Lower leg skin (tissue), 4 donors: ENCODE measurements at places on chromosomes 11 and 22.

- DNase-seq = no peak
Observed at GRCh38 chr11:58471892-58472291, 29.9 kb upstream of the OR5B12 start.

DNA sequence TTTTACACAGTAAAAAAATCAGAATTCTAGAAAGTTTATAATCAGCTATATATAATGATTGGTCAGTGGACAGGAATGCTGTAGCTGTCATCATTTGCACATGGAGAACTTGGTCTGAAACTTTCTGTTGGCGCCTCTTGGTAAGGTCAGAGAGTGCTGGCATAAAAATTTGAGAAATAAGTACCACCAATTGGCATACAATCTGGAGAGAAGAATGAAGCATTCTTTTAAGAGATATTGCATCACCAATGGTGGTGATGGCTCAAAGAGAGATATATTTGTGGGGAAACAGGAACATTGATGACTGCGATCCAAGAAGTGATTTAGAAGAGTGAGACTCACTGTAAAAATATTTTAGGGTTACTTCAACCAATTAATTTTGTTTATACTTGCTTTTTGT, 19.8 kb upstream of the OOSP1 start:
- DNase-seq = no peak

- DNase-seq = no peak
Observed at GRCh38 chr11:69003301-69003865, 9.7 kb downstream of the MRGPRF start.

DNA sequence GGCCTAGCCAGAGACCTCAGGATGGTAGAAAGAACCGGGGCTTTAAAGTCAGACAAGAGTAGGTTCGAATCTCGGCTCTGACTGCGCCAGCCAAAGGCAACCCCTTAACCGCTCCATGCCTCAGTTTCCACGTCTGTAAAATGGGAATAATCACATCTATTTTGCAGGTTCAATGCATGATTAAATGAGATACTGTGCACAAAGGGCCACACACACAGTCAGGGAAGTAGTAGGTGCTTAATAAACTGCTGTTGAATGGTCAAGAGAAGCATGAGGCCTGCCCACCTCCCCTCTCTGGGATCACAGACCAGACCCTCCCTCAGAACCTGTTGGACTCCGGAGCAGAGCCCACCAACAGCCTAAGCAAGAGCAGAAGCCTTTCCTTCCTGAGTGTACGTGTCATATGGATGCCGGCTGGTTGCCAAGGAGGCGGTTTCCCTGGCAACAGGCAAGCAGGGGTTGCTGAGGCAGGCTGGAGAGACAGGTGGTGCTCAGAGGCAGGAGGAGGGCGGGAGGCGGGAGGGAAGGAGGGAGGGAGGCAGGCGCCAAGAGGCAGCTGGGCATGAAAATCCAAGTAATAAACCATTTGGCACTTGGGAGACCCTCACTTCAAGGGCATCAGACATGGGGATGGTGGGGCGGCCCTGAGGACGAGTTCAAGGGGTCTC, 43.9 kb downstream of the NFAM1 start:
- DNase-seq = no peak

GRCh38 chr11:113446938-113447337, 28.3 kb downstream of the DRD2 start:
- DNase-seq = peak; percentile 26

- no peak for DNase-seq
Observed at GRCh38 chr22:48885919-48886305, 941.8 kb downstream of the BRD1 start.

- no peak for DNase-seq
Observed at GRCh38 chr22:27461470-27461869, 340.1 kb downstream of the MN1 start.

GRCh38 chr11:65334696-65335295, 1.1 kb downstream of the DPF2 start:
- DNase-seq = no peak

DNA sequence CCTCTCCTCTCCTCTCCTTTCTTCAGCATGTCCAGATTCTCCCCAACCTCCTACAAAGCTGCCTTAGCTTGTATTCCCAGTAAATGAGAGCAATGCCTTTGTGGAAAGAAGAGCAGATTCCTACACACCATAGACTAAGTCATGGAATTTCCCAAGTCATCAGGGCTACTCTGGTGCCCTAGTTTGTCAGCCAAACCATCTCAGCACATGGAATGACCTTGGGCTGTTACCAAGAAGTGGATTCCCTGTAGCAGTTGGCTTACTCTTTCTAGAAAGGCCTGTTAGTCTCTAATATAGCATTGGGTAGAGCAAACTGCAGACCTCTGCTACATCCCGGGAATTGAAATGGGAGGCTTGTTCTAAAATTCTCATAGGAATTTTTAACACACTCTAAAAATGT, 108.9 kb upstream of the OLFML1 start:
- no peak for DNase-seq

DNA sequence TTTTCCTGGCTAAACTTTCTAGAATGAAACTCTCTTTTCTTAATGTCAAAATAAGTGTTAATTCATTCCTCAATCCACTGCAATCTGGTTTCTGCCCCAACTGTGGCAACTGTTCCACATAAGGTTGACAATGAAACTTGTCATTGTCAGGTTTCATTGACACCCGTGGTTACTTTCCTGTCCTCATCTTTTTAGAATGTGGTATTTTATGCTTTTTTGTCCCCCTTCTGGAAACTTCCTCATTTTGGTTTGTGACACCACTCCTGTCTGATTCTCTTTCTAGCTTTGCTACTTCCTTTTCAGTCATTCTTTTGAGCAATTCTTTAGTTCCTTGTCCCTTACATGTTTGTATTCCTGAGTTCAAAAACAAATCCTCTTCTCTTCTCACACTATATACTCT, 7.5 kb upstream of the PDE3B start:
- no peak for DNase-seq
